ENCODE measurements at places on chromosomes 3 and 15.

DNA sequence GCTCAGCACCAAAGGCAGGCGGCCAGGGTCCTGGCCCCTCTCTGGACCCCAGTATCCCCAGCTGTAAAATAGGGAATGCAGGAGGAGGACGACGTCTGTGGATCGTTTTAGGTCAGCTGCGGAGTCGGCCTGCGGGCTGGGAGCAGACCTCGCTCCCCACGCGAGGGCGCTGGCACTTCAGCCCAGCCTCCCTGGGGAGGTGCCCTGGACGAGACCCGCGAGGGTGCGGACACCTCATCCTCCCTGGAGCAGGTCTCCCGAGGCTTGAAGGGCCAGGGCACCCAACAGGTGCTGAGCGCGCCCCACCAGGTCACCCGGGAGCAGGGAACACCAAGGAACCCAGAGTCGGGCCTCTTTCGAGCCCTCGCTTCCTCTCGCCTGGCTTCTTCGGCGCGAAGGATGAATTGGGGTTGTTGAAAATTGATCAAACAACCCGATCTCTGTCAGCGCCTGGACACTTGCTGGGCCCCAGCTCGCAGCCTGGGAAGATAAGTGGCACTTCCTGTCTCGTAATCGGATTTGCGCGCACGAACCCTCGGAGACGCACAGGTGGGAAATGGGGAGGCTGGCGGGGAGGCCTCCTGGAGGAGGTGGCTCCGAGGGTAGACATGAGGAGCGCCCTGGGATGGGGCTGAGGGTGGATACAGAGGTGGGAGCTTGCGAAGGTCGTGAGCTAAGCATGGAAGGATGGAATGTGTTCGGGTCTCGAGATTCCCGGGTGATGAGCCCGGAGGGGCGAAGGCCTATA, 588 bp upstream of the VIPR1 start:
- peak; percentile 63 for DNase-seq

GRCh38 chr3:42900226-42901072, 5.5 kb upstream of the ZNF662 start:
- DNase-seq, result no peak

DNA sequence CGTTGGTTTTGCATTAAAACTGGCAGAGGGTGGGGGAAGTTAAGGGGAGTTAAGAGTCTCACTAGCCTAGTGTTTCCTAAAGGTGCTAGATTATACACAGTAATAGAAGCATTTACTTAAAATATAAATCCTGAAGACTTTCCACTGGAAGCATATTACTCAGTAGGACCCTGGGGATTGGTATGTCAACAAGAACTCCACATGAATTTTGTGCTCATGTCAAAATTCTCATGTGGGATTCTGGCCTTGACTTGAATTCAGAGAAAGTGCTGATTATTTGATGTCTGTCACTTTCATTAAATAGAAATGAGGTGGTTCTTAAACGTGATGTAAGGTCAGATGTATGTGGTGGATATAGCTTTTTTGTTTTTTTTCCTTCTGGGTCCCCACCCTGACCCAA, 997.2 kb downstream of the TUSC7 start:
- no peak for DNase-seq

DNA sequence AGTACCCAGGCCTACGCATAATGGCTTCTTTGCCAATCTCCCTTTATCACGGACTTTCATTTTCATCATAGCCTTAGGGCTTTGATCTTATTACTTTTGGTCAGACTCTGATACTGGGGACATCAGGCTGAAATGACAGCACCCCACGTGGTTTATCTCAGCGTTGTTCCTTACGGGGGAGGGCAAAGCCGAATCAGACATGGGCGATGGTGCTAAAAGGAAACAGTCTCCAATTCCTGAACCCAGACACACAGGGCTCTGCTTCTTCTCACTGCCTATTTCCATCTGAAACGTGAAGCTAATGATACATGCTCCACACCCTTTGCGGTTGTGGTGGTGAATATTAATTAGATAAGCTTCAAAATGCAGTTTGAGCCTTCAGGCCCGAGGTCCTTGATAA, 59.4 kb upstream of the CD47 start:
- DNase-seq, result no peak

GRCh38 chr15:66850996-66851310, 148.9 kb downstream of the SMAD6 start:
- no peak for DNase-seq

GRCh38 chr3:107662586-107662985, 139.8 kb downstream of the BBX start:
- no peak for DNase-seq

- DNase-seq, result no peak
Measured at GRCh38 chr3:54951405-54951804, 23.5 kb upstream of the LRTM1 start.

All from activated effector memory CD4-positive, alpha-beta T cell treated with Interleukin-2 at 50 U/mL for 16 hours (primary cell).